ENCODE measurements at places on chromosomes 4 and X.

GRCh38 chrX:87626996-87627395, 109.4 kb downstream of the KLHL4 start:
- DNase-seq: no peak

GRCh38 chr4:10180927-10181744, 64.5 kb upstream of the WDR1 start:
- peak; percentile 99 for DNase-seq

DNA sequence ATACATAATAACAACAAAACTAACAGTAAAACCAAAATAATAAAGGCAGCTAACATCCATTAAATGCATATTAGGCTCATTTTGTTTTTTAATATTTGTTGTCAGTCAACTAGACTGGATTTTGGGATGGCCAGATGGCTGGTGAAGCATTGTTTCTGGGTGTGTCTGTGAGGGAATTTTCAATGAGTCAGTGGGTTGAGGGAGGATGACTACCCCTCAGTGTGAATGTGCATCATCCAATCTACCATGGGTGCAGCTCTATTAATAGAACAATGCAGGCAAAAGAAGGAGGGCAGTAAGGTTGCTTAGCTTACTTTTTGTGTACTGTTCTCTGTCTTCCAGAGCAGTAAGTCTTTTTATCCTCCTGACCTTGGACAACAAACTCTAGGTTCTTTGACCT, 484.2 kb upstream of the HS3ST1 start:
- DNase-seq: no peak

- no peak for DNase-seq
These were observed 49.7 kb downstream of the RBM47 start for GRCh38 chr4:40579983-40580382.

DNA sequence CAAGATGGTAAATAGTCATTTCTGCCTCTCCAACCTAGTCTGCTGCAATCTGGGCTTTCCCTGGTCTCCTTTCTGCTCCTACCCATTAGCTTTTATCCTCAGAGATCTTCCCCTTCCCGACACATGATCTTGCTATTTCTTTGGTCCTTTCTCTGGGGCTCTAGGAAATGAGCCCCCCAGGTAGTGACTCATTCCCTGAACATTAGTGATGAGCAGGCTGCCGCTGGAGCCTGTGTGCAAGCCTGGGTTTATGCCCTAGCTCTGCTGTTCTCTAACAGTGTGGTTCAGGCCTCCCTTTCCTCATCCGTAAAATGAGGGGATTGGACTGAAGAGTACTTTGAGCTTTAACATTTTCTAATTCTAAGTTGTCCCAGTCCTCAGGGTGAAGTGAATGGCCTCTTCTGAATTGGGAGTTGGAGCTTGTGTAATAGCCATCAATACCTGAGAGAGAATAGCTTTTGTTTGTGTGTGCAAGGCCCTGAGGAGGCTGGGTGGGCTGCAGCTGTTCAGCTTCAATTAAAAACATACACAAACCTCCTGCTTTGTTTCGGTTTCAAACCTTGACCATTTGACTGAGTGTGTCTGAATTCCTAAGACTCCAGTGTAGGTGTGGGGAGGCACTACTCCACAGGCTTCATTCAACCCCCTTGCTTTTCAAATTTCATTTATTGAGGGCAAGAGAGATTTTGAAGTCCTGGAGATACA, 115.6 kb upstream of the SCML1 start:
- DNase-seq: no peak
